ENCODE measurements at places on chromosomes 5 and 9. TPM values are rescaled to one million over a fixed set of nuclear protein-coding genes. Genes with fewer than 3 reads are reported as not detected.
A peak's percentile ranks its signal among the peaks of the same experiment; 100 is the strongest.

Gene CDC37L1
- 14.9 TPM for total RNA-seq

Gene EPB41L4A
- 29.4 TPM for total RNA-seq

DNA sequence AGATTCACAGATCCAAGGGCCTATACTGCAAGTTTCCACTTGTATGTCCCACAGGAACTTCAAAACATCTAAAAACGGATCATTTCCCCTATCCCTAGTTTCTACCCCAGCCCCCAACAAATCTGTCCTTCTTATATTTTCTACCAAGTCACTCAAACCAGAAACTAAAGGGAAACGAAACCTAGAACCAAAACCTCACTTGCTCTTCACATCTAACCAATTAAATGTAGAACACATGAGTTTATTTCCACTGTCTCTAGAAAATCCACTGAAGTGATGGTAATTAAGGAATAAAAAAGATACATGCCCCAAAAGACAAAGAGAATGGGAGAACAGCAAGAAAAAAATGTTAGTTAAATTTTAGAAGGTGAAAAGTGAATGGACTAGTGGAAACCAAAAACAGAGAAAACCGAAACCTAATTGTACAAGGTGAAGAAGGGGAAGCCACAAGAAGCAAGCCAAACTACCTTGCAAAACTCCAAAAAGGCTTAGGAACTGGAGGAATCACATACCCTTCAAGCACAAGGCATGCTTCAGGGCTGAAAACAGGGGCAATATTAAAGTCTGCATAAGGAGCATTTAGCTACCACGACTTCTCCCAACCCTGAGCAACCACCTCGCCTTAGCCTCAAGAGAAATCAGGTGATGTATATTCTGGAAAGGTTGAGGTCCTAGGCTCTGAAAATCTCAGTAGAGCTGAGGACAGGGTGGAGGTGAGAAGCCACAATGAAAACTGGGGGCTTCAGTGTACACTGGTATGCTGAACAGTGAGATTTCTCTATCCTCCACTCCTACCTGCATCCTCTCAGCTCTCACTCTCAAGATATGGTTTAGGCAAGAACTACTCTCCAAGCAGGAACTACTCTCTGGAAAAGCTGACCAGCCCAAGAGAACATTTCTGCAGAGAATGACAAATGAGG, 11.1 kb downstream of the SMU1 start:
- no peak for DNase-seq

DNA sequence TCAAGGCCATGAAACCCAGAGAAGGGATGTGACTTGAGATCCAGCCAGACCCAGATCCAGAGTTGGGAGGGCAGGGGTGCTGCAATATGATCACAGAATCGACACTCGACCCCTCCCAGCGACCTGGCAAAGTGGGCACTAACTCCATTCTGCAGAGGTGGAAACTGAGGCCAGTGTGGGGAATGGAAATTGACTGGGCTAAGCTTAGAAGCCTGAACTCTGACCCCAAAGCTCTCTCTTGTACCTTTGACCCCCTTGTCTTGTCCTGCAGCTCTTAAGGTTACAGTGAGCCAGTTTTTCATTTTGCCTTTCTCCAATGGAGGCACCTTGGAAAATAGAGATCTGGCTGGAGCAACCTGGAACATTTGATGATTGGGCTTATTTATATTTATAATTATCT, 14.5 kb upstream of the ERGIC1 start:
- peak; percentile 35 for DNase-seq

- DNase-seq: no peak
Measured at GRCh38 chr5:160649304-160649703, 202.7 kb downstream of the ATP10B start.

- DNase-seq: no peak
Measured at GRCh38 chr9:71509054-71509453, 259.3 kb downstream of the CEMIP2 start.

- DNase-seq: no peak
Measured at GRCh38 chr5:109412981-109413402, 3.2 kb upstream of the PJA2 start.

DNA sequence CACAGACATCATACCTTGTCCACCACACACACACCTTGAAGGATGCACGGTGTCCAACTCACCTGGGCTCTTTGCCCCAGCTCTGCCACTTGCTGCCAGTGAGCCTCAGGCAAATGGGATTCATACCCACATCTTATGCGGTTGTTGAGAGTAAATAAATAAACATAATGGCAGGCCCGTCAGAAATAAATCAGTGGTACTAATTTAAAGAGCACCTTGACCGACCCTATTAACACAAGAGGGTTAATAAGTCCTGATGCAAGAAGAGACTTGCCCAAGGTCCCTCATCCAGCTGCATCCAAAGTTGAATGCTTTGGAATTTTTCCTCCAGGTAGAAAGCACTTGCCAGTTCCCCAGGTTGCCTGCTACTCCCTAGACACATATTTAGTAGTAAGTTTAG, 11.6 kb upstream of the AKNA start:
- no peak for DNase-seq

GRCh38 chr9:112179816-112180215, 4.7 kb upstream of the SUSD1 start:
- no peak for DNase-seq

Gene N4BP3
- 2.6 TPM for total RNA-seq

DNA sequence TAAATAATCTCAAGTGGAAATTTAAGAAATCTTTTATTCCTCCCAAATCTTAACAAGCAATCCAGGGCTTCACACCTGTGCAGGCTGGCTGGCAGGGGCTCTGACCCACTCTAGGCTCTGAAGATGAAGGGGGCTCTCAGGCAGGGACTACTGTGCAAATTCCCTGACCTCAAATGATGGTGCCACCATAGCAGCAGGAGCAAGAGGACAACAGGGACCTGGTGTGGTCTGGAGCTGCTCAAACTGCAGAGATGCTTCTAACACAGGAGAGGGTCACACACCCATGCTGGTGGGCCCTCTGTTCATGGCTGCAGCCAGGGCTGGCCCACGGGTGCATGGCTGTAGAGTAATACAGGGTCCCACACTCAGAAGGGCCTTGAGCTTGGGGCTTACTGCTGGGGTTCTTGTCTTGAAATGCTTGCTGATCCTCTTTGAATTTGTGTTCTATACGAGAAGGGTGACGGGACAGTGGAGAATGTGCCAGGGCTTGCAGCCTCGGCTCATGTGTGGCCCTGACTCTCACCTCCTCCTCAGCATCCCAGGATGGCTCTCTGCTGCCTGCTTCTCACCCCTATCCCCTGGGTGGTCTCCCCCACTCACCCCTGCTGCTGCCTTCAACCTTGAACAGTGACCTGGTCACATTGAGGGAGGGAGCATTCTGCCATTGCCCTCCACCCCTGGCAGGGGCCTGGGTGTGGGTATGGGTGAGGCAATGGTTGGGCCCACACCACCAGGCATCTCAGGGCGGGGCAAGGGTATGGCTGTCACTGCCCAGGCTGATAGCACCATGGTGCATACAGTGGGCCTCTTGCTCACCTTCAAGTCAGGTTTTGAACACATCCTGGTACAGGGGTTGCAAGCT, 191.7 kb downstream of the FSTL4 start:
- DNase-seq: no peak

GRCh38 chr9:79764374-79764773, 192.6 kb downstream of the TLE4 start:
- DNase-seq: no peak

- DNase-seq: no peak
Measured at GRCh38 chr9:3751125-3751758, 225.4 kb upstream of the RFX3 start.

Gene OLFML2A
- total RNA-seq: 110 TPM

Gene LIFR
- 106 TPM for total RNA-seq

Gene WDR38
- not detected for total RNA-seq

GRCh38 chr5:92927291-92927778, 653.7 kb downstream of the NR2F1-AS1 start:
- no peak for DNase-seq

DNA sequence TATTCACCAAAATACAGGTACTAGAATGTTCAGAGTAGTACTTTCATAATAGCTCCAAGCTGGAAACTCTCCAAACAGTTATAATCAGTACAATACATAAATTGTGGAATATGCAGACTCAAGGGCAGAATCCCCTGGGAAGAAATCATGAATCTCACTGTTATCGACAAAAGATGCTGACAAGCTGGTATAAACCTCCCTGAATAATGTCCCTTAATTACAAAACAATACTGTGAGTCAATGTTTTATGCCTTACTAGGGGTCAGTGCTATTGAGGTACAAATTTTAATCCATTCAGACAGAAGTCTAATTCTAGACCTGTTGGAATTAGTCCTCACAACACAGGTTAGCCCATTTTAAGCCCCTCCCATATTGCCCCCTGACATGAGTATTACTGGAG, 532.3 kb downstream of the DTWD2 start:
- DNase-seq: no peak

Gene C5orf58
- not detected for total RNA-seq

Gene SLC22A4
- total RNA-seq: 5.7 TPM

GRCh38 chr5:178895615-178896571, at the start of gene ZFP2:
TSS of gene ZFP2 (plus strand) at chr5:178895913. CDS start at chr5:178931314, 35,401 bp downstream.
- peak; percentile 71 for DNase-seq

Gene TMEM252
- not detected for total RNA-seq

DNA sequence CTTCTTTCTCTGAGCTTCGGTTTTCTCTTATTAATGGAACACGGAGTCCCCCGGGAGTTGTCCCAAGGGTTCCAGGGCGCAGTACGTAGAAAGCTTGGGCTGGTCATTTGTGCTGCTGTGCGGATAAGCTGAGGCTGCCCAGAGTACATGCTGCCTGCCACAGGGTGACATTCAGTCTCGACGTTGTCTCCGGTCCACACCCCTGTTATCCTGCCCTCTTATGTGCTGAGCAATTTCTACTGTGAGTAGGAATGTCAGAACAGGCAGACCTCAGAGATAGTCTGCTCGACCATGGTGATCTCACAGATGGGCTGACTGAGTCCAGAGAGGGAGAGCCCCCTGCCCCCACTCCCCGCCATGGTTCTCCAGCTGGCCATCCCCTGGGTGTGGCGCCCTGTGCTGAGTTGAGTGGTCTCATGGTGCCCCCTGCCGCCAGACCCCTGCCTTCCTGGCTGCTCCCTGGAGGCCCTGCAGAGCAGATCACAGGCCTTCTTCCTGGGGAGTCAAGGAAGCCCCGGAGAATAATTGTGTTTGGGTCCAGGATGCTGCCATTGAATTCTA, 124.0 kb downstream of the RGS3 start:
- DNase-seq: peak; percentile 75

DNA sequence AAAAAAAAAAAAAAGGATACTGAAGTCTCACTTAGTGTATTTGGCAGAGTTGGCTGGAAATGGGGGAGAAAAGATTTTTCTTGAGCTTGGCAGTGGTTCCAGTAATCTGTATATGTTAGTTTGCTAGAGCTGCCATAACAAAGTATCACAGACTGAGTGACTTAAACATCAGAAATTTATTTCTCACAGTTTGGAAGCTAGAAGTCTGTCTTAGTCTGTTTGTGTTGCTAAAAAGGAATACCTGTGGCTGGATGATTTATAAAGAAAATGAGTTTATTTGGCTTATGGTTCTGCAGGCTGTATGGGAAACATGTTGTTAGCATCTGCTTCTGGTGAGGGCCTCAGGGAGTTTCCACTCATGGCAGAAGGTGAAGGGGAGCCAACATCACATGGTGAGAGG, 89.6 kb upstream of the CEP78 start:
- DNase-seq: no peak

Gene AK8
- 1.6 TPM for total RNA-seq

DNA sequence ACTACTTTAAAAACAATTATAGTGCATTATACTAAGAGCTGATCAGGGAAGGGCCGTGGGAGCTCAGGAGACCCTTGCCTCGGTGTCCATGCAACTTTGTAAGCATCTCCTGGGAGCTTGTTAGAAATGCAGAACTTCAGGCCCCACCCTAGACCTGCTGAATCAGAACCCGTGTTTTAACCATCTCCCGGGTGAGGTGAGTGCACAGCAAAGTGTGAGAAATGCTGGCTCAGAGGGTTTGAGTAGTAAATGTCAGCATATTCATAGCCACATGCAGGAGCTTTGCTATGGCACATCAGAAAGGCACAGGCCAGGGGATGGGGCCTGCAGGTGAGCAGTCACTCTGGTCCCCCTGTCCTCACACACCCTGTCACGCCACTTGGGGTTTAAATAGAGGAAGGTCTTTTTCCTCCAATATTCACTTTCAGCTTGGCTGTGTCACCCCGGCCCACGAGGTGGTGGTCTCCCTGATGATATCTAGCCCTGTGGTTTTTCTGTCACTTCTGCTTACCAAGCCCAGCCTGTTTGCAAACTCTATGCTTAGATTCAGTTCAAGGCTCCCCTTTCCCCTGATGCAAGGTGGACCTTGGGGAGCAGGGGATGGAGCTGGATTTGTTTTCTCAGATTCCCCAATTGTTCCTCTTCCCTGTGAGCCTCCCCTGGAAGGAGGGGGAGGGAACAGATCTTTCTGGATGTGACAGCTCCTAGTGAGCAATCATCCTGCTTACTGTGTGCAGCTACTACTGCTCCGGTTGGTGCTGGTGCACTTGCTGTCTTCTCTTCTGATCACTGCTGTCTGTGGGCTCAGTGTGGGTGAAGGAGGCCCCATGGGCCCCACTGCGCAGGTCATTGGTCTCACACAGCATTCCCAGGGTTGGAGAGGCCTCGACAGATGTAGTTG, 51.8 kb upstream of the TGFBR1 start:
- DNase-seq: no peak

GRCh38 chr5:175853573-175854230, 17.7 kb upstream of the CPLX2 start:
- no peak for DNase-seq

Gene MYMK
- total RNA-seq: not detected

GRCh38 chr5:1751026-1751863, 48.4 kb downstream of the MRPL36 start:
- peak; percentile 45 for DNase-seq

Gene ATP10B
- total RNA-seq: 16.1 TPM

DNA sequence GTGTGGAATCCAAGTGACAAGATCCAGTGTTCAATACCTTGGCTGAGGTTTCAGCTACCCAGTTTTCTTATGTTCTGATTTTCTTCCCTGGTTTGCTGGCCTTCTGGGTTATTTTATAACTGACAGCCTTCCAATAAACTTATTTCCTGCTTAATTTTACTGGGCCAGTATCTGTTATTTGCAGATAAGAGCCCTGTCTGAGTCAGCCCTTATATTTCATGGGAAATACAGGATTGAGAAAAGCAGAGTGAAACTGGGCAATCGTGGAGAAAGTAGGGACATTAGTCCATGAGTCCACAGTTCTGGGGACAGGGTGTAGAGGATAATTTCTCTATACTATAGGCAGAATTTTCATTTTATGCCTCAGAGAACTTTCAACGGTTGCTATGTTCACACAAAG, 32.3 kb downstream of the TMEM167A start:
- no peak for DNase-seq

DNA sequence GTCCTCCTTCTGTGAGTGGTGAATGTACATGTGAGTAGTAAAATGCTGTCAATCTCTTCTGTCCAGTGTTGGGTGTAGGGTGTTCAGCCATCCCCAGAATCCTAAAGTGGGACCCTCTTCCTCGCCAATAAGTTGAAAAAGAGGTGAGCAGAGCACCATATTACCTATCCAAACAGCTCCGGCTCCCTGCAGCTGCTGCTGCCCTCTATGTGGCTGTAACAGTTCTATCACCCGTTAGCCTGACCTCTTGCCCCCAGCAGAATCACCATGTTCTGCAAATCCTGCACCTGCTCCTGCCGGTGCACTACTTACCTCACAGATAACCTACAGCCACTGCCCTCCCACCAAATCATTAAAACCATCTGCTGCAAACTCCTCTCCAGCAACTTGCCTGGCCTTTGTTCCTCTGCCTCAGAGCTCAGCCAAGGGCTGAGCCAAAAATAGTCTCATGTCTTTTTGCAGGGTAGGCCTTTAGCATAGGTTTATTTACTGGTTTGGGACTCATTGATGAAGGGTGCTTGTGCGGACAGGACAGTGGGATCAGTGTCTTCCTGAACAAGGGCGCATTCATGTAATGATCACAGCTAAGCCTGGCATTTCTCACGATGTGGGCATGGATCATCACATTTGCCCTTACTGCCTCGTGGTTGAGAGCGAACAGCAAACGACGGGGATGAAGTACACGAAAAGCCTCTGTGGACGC, 49.6 kb upstream of the CCL21 start:
- DNase-seq: no peak

Measured in sciatic nerve (tissue), 2 donors.